Activated T-helper 1 cell treated with Interleukin-2 at 50 U/mL for 16 hours (primary cell): ENCODE measurements at places on chromosomes 5 and 9.

DNA sequence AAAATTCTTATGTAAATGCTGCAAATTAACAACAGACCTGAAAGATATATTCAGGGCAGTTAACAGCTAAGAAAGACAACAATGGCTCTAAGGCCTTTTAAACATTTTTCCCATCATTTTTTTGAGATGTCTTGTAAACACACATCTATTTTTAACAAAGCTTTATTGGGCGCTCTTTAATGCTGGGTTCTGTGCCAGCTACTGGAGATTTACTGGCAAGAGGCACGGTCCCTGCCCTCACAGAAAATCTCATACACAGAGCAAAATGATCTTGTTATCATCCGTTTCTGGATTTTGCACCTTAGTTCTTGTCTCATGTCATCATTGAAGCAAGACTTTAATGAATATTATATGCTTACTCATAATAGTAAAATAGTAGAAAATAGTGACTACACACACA, 1022.3 kb upstream of the WWC1 start:
- DNase-seq: no peak

GRCh38 chr9:21570643-21571275, 88.6 kb upstream of the IFNE start:
- no peak for DNase-seq

DNA sequence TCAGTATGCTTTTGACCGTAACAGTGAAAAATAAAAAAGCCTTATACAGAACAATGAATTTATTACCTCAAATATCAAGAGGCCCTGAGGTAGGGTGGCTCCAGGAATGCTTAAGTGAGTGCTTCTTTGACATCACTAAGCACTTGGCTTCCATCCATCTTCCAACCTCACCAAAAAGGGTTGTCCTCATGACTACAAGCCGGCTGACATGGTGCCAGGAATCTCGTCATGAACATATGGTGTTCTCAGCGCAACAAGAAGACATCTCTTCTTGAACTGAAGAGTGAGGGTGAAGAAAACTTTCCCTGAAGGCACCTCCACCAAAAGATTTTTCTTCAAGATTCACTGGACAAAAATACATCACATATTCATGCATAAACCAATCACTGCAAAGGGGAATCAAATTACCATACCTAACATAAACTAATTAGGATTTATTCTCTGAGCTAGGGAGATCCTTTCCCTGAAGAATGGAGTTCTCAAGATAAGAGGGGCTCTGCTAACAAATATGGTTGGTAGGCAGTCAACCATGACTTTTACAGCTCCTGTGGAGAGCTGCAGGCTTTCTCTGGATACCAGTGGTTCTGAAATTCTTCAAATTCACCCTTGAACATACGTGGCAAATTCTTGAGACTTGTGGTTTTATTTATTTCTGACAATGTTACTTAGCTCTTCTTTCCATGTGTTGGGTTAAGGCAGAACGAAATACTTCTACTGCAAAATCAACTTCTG, 49.5 kb downstream of the AGXT2 start:
- no peak for DNase-seq

DNA sequence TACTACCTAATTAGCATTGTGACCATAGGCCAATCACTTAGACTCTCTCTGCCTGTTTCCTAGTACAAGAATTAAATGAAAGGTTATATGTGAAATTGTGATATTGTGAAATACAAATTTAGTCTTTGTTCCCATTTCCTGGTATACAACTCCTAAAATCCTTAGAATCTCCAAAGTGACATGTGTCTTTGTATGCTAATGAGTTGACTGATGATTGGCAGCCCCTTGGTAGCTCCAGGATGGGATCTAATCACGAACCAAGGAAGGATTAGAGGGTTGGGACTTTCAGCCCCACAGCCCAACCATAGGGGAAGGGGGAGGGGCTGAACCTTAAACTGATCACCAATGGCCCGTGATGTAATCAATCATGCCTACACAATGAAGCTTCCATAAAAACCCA, 31.6 kb downstream of the ATP6V0E1 start:
- no peak for DNase-seq

DNA sequence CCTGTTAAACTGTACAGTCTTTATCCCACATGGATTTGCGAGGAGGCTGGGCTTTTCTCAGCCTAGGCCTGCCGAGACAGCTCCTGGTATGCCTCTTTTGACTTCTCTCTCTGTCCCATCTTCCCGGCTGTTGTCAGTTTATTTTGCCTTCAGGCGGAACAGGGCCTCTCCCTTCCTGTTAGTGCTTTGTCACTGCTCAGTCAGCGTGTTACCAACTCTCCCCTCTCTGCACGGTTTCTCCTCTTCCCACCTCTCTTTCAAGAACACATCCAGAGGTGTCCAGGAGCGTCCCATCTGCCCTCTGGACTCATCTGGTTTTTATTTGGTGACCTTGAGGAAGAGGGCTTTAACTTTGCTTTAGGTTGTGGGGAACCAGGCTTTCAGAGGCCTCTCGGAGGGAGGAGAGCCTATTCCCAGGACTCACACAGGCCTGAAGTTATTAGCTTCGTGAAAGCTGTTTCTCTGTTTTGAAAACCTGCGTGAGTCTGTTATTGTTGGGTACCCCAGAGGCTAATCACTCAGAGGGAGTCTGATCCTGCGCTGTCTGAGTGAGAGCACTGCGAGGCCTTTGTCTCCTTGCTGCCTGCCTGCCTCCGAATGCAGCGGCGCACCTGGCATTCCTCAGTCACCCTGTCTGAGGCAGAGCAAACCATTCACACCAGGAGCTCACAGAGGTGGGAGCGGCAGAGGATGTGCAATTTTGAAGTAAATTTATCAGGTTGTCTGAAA, 234.4 kb upstream of the MPDZ start:
- DNase-seq: no peak

- DNase-seq: no peak
These were observed 65.0 kb downstream of the ROR2 start for GRCh38 chr9:91884696-91885687.
